Stimulated activated CD8-positive, alpha-beta memory T cell treated with anti-CD3 and anti-CD28 coated beads, Interleukin-7, amount 100 ng/mL, for 4 hours (primary cell): ENCODE measurements at places on chromosomes 11 and 22.

DNA sequence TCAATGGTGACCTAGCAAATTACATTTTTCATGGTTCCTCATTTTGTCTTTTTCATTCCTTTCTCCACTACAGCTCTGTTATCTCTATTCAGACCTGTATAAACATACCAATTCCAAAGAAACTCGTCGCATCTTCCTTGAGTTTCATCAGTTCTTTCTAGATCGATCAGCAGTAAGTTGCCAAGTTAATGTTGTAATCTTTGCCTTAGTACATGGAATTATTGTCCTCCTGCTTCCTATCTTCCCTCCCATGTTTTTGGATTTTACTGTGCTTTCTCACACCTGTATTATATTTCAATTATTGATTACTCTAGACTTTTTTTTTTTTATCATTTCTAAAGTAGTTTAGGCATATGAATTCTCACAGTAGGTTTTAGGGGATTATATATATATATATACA is 69.5 kb upstream of the GRIK4 start:
- DNase-seq, result no peak

DNA sequence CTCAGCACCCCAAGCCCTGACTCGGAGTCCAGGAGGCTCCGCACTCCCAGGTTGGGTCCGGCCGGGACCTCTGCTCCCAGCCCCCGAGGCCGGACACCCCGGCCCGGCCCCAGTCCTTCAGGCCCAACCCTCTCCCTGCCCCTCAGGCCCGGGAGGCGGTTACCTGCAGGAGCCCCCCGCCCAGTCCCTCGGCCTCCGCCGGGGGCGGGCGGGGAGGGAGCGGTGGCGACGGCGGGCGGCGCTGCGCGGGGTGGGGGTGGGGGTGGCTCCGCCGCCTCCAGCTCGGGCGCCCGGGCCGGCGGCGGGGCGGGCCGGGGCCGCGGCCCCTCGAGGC is 310 bp downstream of the TCF20 start:
- DNase-seq, result no peak

DNA sequence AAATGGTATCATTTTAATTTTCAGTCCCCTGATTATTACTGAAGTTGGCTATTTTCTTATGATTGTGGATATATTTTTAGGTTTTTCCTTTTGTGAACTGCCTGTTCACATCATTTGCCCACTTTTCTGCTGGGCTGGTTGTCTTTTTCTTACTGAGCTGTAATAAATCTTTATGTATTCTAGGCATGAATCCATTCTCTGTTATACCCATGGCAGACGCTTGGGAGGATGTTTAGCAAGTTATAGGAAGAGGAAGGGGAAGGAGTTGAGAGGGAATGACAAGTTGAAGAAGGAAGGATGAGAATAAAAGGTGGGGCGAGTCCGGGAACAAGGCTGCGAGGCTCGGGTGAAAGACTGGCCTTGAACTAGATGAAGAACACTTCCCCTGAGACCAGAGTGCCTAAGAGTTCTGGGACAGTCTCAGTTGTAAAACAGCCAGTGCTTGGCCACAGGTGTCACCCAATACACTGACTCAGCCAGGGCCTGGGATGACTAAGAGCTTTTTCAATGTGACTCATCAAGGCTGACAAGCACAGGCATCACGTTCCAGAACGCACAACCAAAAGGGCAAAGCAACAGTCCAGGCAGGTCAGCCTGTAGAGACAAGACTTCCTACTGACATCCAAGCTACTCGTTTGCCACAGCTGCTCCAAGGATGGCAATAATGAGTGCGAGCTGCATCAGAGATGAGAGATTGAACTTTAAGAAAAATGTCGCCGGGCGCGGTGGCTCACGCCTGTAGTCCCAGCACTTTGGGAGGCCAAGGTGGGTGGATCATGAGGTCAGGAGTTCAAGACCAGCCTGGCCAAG is 35.2 kb downstream of the LRFN4 start:
- DNase-seq, result no peak

DNA sequence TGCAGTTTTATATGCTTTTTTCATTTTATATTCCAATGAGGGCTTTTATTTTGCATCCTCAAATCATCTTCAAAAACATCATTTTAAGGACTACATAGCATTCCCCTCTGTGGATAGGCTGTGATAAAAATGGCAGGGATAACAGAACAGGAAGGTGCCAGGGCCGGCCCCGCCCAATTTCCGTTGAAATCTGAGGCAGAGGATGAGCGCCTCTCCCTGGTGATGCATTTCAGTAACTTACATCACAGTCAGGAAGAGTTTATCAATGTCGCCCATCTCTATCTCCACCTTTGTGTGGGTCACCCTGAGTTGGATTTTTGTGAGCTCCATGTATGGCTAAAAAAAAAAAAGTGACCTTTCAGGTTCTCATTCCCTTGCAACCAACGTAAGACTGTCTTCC is 201.6 kb downstream of the DSCAML1 start:
- DNase-seq, result no peak

- DNase-seq, result no peak
Measured at GRCh38 chr11:126345759-126346585, 9.5 kb upstream of the ST3GAL4 start.

GRCh38 chr11:85379066-85379465 is 248.1 kb downstream of the DLG2 start:
- DNase-seq, result no peak

- no peak for DNase-seq
Measured at GRCh38 chr11:34915136-34916014, 804 bp downstream of the APIP start.

- DNase-seq, result no peak
Measured at GRCh38 chr11:70424765-70425344, 26.5 kb downstream of the CTTN start.

DNA sequence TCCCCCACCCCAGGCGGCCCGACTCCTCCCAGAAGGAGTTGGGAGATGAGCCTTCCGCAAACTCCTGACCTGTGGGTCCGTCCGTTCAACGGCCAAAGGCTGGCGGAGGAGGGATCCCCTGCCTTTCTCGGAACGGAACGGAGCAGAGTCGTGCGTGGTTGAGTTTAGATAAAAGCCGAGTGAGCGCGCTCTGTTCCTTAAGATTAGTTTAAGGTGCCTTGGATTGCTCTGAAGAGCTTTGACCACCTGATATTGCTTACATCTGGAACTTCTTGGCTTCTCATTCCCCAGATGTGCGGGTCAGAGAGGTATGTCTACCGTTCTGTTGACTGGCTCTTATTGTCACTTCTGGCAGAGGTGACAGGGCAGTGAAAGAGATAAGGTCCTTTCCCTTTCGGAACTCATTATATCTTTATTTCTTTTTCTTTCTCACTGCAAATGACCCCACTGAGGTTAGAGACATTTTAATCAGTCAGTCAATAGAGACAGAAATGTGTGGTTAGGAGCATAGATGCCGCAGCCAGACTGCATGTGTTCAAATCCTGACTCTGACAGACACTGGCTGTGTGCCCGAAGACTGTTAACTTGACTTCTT is at the start of gene TRIM6:
TSS of gene TRIM6 (plus strand) at position 31 of the 595 bp plus-strand sequence. CDS start at position 292, 261 bp downstream.
- DNase-seq, result no peak

GRCh38 chr11:67158221-67158620 is 39.2 kb downstream of the KDM2A start:
- no peak for DNase-seq

- peak; percentile 52 for DNase-seq
Measured at GRCh38 chr11:125514336-125515101, 18.5 kb upstream of the FEZ1 start.

DNA sequence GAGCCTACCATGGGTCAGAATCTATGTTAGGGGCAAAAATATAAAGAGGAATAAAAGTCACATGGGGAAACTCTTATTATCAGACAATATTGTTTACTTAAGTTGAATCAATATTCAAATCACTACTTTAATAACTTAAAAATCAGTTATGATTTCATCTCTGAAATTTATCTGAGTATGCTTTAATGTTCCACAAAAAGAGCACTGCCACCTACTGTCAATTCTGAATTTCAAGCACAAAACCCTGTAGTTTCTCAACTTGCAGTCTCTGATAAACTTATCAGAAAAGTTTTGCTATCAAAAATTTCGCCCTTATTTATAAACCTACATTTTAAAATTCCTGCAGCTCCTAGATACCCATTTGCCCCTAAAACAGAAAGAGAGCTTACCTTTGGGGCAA is 47.3 kb downstream of the RDX start:
- no peak for DNase-seq

- DNase-seq, result no peak
Measured at GRCh38 chr11:62150887-62151736, 27.3 kb downstream of the INCENP start.

GRCh38 chr11:128164080-128164741 is 423.1 kb downstream of the ETS1 start:
- DNase-seq, result no peak

- DNase-seq, result no peak
Measured at GRCh38 chr11:66787934-66788758, 55.1 kb upstream of the RCE1 start.

GRCh38 chr11:97894978-97895377 is 1125.8 kb upstream of the CNTN5 start:
- no peak for DNase-seq

- DNase-seq, result no peak
Measured at GRCh38 chr22:31586137-31586920, 75.7 kb downstream of the PISD start.

GRCh38 chr11:66159324-66159984 is 89.4 kb downstream of the PACS1 start:
- DNase-seq, result no peak

DNA sequence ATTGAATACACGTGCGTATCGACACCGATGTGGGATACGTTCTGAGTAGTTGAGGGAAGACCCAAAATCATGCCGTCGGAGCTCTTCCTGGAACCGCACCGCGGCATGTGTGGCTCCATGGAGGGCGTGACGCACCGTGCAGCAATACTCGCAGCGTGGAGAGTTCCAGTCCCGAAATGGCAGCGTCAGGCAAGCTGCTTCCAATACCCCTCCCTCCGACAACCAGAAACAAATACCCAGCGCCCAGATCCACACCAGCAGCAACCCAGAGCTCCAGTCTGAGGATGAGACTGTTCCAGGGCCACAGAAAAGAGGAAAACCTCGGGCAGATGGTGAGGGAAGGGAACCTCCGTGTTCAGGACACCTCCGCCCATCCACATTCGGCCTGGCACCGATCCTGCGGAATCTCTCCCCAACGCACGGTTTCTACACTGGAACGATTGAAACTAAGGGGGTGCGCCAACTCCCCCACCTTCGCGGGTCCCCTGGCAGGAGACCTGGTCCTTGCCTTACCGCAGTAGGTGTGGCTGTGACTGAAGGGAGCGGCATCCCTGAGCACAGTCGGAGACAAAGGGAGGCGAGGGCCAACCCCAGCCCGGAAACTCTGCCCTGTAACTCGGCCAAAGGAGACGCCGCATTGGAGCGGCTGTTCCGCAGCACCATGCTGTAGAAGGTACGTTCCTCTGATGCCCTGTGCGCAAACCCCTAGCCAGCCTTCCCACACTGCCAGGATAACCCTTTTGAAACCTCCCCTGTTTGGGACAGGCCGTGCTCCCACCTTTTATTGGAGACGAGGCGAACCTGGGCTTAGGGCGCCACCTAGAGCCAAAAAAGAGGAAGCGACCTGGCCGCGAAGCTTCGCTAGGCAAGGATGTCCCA is 28.2 kb downstream of the DBX1 start:
- peak; percentile 12 for DNase-seq

GRCh38 chr11:74731301-74732094 is at the start of gene CHRDL2:
TSS of gene CHRDL2 (minus strand) at chr11:74731426. CDS start at chr11:74730888, 538 bp downstream.
- no peak for DNase-seq

GRCh38 chr11:71454470-71455113 is 1.6 kb downstream of the NADSYN1 start:
- DNase-seq, result no peak

DNA sequence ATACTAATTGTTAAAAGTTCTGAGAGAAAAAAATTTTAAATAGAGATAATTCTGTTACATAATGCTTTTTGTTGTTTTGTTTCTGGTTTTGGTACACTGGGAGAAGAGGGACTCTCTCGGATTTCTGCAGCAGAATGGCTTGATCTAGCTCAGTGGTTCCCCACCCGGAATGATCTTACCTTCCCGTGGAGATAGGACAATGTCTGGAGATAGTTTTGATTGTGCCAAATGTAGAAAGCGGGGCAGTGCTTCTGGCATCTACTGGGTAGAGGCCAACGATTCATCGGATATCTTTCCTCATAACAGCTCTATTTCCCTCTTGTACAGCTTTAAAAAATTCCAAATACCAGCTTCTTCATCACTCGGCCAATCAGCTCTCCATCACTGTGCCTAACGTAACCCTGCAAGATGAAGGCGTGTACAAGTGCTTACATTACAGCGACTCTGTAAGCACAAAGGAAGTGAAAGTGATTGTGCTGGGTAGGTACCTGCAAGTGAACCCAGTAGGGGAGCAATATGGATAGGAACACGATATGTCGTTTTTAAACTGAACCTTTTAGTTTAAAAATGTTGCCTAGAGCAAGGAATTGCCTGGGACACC is 13.2 kb downstream of the CRTAM start:
- DNase-seq, result no peak

- no peak for DNase-seq
Measured at GRCh38 chr11:34984514-34984913, 68.1 kb downstream of the PDHX start.

- no peak for DNase-seq
Measured at GRCh38 chr11:73380331-73380730, 4.1 kb downstream of the RELT start.

DNA sequence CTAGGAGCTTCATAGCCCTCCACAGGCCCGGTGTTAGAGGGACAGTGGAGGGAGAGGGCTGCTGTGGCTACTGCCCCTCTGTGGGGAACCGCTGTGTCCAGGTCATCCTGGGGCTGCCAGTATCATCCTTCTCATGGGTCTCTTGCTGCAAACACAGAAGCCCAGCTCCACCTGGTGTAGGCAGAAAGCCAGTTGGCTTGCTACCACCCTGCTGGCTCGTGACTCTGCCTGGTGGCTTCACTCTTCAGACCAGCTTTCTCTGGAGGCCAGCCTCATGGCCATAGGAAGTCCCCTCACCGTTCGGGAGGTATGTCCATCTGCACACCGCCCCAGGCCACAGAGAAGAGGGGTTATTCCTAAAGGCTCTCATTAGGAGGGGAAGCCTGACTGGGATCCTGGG is 19.4 kb upstream of the SUSD2 start:
- DNase-seq, result no peak

DNA sequence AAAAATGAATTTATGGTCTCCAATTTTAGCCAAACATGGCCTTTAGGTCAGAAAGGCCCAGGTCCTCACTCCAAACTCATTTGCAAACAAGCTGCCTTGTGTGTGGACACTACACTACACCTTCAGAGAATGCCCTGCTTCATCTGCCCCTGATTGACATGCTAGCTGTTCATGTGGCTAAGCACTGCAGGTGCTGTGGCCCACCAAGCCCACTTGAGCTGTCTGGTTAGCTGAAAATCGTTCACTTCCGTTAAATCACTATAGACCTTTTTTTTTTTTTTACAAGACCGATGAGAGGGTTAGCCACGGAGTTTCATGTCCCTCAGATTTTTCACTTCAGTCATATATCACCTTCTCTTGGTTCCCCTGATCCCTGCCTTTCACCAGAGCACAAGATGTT is 39.3 kb downstream of the NF2 start:
- no peak for DNase-seq

DNA sequence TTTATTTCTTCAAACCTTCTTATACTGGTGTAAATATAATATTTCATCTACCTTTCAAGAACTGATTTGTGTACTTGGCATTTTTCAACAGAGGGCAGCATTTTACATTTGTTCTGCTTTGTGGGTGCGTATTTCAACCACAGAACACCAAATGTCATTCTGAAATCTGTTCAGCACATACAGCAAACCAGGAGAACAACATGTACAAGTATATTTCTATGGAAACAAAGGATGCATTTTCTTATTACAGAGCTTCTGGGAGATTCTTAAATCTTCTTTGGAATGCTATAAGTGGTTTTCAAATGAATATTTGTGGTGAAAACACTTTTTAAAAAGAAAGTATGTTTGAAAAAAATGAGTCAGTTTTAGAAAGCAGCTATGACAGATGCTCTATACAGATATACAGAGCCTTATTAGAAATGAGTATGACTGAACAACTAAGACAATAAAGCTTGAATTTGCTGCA is 946.0 kb downstream of the FAM181B start:
- DNase-seq, result no peak
